CD4-positive, alpha-beta T cell treated with Interleukin-6 at 100 ng/mL for 8 hours (primary cell): ENCODE measurements at places on chromosomes 7 and 10.

DNA sequence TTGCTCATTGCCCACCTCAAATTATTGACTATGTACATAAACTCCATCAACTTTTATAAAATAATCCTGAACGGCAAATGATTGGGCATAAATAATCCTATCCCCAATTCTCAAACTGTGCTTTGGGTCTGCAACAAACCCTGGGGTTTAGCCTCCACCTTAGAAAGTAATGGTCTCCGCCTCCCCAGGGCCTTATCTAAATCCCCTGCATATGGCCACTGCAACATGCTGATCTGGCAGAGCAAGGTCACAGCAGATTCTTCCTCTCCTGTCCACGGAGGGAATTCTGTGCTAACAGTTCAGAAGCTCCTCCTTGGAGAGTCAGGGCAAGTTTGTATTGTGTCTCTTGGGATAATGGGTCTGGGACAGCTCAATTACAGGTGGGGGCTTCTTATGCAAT lies 18.4 kb downstream of the FXYD4 start:
- DNase-seq: no peak

GRCh38 chr10:111083222-111084095 lies 6.6 kb downstream of the ADRA2A start:
- no peak for DNase-seq

GRCh38 chr7:774161-775109 lies 47.4 kb upstream of the PRKAR1B start:
- DNase-seq: peak; percentile 53

- DNase-seq: peak; percentile 22
Observed at GRCh38 chr7:24573554-24574338, 494 bp downstream of the PALS2 start.

- no peak for DNase-seq
Observed at GRCh38 chr10:69661414-69662172, 31.5 kb downstream of the FAM241B start.

- no peak for DNase-seq
Observed at GRCh38 chr7:101862280-101863220, 45.1 kb downstream of the CUX1 start.

DNA sequence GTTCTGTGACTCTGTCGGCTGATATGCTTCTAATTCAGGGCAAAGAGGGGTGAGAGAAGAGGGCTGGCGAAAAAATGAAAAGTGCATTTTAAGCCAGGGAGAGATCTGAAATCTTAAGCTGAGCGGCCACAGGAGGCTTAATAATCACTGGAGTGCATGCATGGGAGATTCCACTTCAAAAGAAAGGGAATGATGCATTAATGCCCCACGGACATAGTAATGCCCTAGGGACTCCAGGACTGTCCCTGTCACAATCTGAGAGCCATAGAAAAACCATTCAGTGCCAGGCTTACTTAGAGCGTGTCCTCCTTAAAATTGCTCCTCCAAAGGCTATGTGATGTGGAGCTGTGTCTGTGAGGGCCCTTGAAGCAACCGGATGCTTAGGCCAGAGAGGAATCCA lies 75.1 kb downstream of the NHLRC2 start:
- no peak for DNase-seq

DNA sequence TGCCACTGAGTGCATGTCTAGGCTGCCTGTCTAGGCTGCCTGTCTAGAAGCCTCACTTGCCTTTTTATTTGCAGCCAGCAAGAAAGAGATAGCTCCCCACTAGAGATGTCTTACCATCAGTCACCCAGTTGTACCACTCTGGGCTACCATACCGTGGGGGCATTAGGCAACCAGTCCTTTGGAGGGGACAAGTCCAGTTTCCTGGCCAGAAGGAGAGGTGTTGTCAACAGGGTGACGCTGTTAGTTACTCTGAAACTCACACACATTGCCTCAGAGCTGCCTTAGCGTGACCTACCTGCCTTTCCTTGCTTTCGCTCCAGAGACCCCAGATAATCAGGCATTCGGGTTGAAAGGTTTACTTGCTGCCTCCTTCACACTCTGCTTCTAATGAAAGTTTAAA lies 155.4 kb downstream of the CELF2 start:
- DNase-seq: no peak

GRCh38 chr10:60473557-60473956 lies 83.9 kb upstream of the ANK3 start:
- no peak for DNase-seq

GRCh38 chr7:90717296-90718060 lies 121.4 kb downstream of the CDK14 start:
- no peak for DNase-seq

DNA sequence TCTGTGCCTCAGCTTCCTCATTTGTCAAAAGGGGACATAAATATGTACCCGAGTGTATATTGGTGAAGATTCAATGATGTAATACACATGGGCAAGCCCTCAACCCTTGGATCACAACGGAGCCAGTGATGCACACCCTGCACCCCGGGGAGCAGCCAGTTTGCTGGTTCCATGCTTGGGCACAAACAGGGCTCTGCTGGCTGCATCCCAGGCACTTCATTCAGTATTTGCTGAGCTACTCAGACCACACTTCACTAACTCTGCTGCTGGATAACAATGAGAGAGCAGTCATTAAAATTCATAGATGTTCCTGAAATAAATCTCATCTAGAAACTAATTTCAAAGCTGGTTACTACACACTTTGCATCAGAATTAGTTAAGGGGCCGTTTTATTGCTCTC lies 72.0 kb downstream of the SCRN1 start:
- DNase-seq: no peak
